Sigmoid colon (tissue), 7 donors: ENCODE measurements at places on chromosomes 2 and 18. TPM values are rescaled to one million over a fixed set of nuclear protein-coding genes. Genes with fewer than 3 reads are reported as not detected.

The ATOH8 gene
- total RNA-seq = 17.7 TPM

GRCh38 chr2:33020883-33021282 is 74.1 kb downstream of the LTBP1 start:
- H3K4me3 ChIP-seq = no peak overlapping the region
- H3K4me1 ChIP-seq = peaks cover 13% of the 10 kb centered on the region
- no peaks in the 10 kb centered on the region for H3K27me3 ChIP-seq

The LYPD1 gene
- 8.0 TPM for total RNA-seq

DNA sequence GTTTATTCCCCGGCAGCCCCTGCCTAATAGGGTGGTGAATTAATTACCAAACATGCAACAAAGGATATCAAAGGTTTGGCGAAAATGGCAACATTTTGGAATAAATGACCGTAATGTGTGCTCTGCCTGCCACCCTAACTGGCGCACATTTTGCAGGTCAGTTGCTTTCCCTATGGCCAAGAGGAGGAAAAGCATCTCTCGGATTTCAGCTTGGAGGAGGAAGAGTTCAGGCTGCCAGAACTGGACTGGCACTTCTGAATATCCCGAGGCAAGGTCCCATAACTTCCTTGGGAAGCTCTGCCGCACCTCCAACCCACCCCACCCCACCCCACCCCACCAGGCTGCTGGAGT is 37.1 kb downstream of the SLC25A52 start:
- no peaks in the 10 kb centered on the region for H3K36me3 ChIP-seq
- peaks cover 15% of the 10 kb centered on the region for H3K4me1 ChIP-seq
- DNase-seq = no peak
- H3K27me3 ChIP-seq = no peaks in the 10 kb centered on the region
- peak overlapping the region; percentile 64 for H3K4me3 ChIP-seq

The SERPINB4 gene
- not detected for total RNA-seq

GRCh38 chr18:6939972-6940371 is 177.6 kb downstream of the LAMA1 start:
- H3K4me1 ChIP-seq = no peaks in the 10 kb centered on the region
- H3K36me3 ChIP-seq = no peaks in the 10 kb centered on the region
- DNase-seq = no peak
- H3K27ac ChIP-seq = no peak overlapping the region
